Stimulated activated CD4-positive, alpha-beta T cell treated with anti-CD3 and anti-CD28 coated beads, TNF-alpha, amount 100 ng/mL, for 4 hours (primary cell): ENCODE measurements at places on chromosomes 7 and 10.

- DNase-seq, result no peak
Observed at GRCh38 chr7:49001610-49002033, 77.3 kb downstream of the CDC14C start.

- DNase-seq, result no peak
Observed at GRCh38 chr7:55563596-55564325, 8.5 kb downstream of the VOPP1 start.

DNA sequence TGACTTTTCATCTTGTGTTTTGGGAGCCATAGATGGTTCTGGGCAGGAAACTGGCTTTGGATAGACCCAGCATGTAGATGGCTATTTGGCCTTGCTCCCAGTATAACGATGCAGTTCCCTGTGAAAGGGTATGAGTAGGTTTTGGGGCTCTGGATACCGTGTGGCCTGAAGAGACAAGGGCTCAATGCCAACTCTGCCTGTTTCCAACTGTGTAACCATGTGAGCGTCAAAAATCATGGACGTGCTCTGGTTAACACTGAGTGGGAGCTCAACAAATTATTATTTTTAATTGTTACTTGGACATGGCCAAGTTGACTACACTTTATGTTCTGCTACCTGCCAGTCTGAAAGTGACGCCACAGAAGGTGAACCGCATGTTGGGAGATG, 41.8 kb downstream of the EGFR start:
- no peak for DNase-seq

- no peak for DNase-seq
Observed at GRCh38 chr7:67616517-67616916, 619.9 kb downstream of the TYW1 start.

DNA sequence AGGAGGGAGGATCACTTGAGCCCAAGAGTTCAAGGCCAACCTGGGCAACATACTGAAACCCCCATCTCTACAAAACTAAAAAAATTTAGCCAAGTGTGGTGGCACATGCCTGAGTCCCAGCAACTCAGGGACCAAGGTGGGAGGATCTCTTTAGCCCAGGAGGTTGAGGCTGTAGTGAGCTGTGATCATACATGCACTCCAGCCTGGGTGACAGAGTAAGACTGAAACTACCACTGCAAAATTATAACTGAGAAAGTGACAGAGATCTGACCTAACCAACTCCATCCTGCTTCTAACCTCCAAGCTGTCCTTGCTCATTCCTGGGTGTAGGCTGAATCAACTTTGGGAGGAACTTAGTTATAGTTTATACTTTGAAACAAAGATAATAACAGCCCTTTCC, 59.4 kb downstream of the HTR7 start:
- DNase-seq, result no peak

DNA sequence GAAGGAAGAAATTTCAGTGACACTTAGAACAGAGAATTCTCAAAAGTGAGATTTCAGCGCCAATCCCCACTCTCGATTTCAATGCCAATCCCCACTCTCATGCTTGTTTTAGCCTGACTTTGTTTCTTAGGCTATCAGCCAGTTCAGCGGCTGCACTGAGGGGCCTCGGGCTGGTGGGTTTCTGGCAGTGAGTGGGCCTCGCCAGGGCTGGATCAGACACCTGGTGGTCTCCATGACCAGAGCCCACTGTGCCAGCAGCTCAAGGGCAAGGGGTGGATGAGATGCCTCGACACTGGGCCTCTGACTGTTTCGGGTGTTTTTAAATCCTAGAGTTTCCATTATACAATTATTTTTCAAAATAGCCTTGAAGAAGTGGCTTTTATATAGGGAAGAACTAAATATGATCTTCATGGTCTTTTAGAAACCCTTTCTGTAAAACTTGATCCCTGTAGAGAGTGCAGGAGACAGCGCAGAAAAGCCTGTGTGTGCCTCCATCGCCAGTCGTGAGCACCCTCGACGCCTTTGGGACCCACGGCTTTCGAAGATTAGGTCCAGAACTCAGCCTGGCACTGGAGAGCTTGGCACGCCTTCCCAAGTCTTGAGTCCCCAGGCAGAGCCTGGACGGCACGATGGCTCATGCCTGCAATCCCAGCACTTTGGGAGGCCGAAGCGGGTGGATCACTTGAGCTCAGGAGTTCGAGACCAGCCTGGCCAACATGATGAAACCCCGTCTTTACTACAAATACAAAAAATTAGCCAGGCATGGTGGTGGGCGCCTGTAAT, 76.2 kb downstream of the INPP5A start:
- DNase-seq, result no peak

DNA sequence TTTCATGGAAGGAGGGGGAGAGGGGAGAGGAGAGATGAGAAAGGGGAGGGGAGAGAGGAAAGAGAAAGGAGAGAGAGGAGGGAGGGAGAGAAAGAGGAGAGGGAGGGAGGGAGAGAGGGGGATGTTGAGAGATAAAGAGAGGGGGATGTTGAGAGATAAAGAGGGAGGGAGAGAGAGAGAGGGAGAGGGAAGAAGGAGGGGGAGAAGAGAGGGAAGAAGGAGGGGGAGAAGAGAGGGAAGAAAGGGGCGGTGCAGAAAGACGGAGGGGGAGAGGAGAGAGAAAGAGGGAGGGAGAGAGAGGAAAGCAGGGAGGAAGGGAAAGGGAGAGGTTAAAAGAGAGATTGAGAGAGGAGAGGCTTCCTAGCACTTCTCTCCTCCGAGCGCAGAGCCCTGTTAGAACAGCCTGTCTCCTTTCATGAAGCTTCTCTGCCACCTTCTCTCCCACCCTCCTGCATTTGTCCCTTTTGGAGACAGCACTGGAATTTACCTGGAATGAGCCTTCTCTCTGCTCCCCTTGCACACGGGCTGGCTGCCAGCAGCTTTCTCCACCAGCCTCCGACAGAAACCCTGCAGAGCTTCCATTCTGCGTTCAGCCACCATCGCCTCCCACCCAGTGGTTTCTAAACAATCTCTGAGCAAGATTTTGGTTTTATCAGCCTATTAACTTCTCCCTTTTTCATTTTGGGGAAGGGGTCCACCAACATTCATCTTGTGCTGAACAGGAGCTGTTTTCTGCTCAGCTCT, 74.0 kb upstream of the CARD11 start:
- no peak for DNase-seq

GRCh38 chr10:10777279-10777678, 240.4 kb upstream of the CELF2 start:
- DNase-seq, result no peak

DNA sequence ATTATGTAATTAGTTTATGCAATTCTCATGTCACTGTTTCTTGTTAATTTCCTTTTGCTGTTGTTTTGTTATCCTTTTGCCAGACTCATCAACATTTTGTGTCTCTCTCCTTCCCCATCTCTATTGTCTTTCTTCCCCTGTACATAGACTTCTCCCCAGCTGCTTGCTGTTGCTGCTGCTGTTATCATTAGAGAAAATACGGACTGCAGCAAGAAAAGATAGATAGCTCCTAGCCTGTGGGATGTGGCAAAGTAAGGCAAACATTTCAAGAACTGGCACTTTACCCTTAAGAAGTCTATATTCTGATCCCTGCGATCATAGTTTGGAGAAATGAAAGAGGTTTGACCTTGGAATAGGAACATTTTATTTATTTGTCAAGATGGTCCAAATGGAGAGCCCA, 162.2 kb downstream of the AOAH start:
- no peak for DNase-seq

DNA sequence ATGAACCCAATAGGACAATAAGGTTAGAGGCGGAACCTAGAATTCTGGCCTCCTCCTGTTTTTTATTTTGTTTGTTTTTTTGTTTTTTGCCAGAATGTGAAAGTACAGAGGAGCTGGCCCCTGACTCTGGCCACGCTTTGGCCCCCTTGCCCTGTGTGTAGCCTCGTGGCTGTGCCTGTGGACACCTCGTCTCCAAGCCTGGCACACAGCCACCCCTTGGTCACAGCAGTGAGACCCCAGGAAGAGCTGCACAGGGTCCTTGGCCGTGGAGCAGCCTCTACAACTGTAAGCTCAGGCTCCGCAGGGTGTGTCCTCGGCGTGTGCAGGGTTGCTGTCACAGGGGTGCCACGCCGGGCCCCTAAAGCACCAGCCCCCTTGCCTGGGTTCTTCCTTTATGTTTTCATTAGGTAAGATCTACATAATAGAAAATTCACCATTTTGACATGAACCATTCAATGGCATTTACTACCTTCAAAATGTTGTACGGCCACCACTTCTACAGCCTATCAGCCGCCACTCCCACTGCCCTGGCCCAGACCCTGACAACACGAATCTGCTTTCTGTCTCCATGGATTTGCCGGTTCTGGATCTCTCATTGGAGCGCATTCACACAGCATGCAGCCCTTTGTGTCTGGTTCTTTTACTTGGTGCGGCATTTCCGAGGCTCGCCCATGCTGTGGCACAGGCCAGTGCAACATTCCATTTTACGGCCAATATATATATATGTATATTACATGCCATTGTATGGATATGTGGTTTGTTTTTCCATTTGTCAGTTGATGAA, 51.0 kb downstream of the AMZ1 start:
- no peak for DNase-seq

DNA sequence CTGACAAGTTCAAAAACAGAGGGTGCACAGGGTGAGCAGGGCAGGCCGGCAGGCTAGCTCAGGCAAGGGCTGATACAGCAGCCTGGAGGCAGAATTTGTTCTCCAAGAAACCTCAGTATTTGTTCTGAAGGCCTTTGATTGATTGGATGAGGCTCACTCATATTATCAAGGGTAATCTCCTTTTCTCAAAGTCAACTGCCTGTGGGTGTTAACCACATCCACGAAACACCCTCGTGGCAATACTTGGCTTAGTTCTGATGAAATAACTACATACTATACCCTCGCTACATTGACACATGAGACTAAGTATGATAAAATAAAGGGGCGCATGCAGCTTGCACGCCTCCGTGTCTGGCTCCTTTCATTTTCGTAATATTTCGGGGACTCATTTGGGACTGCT, 4.4 kb upstream of the PPP2R2D start:
- DNase-seq, result no peak

GRCh38 chr7:84916161-84916560, 270.7 kb downstream of the SEMA3D start:
- no peak for DNase-seq

DNA sequence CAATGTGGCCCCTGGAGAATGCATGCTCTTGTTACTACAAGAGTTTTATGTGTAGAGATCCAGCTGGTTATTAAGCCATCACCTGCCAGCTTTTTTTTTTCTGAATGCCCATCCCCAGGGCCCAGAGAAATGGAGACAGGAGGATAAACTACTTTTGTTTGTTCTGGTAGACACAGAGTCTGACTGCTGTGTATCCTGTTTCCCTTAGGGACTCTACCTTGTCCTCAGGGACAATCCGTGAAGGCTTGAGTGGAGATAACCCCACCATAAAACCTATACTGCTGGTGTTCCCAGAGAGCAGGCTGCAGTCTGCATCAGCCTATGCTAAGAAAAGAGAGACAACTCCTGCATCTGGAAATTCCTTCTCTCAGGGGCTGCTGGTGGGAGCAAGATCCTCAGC, at the start of gene OR2A5:
Gene OR2A5, plus strand, starts transcription at position 301 of the 400 bp plus-strand sequence. CDS start 1,454 bp downstream, outside the sequence.
- no peak for DNase-seq

GRCh38 chr10:72525277-72525676, 100.6 kb downstream of the MICU1 start:
- DNase-seq, result no peak

DNA sequence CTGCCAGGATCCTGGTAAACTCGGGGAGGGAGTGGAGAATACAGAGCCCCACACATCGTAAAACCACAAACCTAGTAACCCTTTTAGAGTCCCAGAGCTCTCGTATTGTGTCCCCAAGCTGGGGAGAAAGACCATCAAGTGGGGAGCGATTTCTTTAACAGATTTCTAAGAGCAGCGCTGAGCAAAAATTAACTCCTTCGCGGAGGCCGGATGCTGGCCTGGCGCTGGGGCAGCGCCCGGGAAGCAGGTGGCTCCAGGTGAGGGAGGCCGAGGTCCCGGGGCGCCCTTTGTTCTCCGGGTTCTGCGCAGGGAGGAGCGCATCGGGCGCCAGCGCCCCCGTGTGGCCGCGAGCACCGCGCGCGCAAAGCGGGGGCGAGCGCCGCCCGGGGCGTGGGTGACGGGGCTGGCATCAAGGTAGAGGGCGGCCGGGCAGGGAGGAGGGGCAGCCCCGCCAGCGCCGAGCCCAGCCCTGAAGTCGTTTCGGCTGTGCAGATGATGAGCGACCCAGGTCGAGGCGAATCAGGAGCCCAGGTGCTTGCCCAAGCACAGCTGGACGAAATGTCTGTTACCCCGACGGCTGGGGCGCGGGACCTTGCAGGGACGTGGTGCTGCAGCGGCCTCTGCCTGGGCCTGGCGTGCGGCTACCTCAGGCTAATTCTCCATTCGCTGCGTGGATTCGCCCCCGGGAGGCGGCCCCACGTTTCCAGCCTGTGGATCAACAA, 10.4 kb upstream of the FGFR2 start:
- peak; percentile 2 for DNase-seq

GRCh38 chr7:106057962-106058927, 53.9 kb downstream of the SYPL1 start:
- no peak for DNase-seq

DNA sequence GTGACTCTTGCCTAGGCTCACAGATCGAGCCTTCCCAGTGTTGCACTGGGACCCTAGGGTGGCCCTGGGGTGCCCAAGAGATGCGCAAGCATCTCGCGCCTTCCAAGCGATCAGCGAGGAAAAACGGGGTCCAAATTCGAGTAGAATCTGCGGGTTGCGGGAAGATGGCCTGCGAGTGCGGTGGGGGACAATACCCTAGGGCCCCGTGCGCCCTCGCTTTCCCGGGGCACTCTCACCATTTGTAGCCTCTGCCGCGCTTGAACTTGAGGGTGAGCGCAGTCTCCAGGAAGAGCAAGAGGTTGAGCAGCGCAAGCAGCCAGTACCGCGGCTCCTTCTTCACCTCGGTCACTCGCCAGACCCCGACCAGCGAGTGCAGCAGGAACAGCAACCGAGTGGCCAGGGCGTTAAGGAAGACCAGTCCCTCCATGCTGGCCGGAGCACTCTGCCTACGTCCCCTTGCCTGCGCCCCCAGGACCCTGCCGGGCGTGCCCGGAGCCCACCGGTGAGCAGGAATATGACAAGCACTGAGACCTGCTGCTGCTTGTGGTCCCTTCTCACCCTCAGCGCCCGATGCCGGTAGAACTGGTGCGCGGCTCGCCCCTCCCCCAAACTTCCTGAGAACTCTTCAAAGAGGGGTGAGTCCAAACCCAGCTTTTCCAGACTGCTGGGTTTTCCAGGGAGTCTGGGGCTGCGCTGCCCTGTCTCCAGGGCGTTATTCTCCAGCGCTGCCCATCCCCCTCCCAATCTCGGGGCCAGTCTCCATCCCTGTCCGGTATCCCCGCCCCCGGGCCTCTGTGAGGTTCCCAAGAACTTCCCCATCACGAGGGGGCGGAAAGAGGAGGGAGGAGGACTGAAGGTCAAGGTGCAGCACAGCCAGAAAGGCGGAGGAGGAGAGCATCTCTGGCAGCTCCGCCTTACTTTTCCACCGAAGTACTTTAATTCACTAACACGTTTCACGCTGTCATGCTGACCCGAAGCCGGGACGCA, at the start of gene TMEM26:
Gene TMEM26, minus strand, starts transcription at position 727 of the 987 bp plus-strand sequence. Its CDS starts 300 bp downstream, at position 427.
- no peak for DNase-seq

GRCh38 chr10:5533098-5533731, 8.5 kb downstream of the CALML3 start:
- DNase-seq, result no peak
